Inflammatory macrophage treated with lipopolysaccharide for 4 hours (primary cell): ENCODE measurements at places on chromosomes 11 and 22.

DNA sequence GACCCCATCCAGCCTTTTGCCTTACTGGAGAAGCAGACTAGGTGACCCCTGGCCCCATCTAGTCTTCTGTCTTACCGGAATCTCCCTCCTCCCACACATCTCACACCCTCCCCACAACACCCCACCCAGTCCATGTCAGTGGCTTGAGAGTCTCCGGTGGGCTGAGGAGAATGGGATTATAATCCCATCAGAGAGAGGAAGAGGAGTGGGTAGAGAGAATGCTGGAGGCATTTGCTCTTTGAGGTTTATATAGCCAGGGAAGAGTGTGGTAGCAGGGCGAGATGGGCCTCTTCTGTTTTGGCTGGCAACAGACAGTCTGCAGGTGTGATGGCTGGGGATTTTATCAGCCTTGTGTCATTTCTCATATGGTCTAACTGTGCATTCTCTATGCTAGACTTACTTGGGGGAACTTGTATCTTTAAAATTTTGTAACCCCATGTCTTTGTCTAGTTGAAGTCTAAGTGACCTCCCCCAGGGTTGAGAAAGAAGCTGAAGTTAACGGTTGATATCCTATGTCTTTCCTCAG lies 50.3 kb downstream of the GRAMD1B start:
- no peak for DNase-seq

- DNase-seq, result no peak
Observed at GRCh38 chr11:45410391-45411227, 124.5 kb upstream of the SYT13 start.

GRCh38 chr11:66561975-66562248 lies 6.5 kb downstream of the CTSF start:
- DNase-seq, result no peak

- no peak for DNase-seq
Observed at GRCh38 chr22:34255042-34255441, 334.8 kb upstream of the LARGE1 start.

GRCh38 chr22:41863472-41863871 lies 30.6 kb downstream of the SREBF2 start:
- no peak for DNase-seq

- no peak for DNase-seq
Observed at GRCh38 chr11:36383195-36383594, 87.1 kb downstream of the PRR5L start.

DNA sequence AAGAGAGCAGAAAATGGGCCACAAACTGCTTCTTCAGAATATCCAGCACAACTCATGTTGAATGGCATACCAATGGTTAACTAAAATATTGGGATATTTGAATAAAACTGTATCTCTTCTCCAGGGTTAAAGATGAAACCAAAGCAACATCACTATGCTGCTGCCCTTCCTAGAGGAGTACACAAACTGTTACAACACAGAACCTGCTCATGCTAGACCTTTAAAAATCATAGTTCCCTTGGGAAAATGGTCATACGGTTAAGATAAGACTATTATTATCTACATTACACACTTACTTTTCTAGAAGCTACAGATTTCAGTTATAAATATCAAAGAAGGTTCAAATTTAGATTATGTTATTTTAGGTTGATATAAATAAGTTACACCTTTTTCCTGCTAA lies 78.6 kb upstream of the TP53AIP1 start:
- DNase-seq, result no peak
